ENCODE measurements at places on chromosomes 5 and 9. TPM values are rescaled to one million over a fixed set of nuclear protein-coding genes. Genes with fewer than 3 reads are reported as not detected.

LHX6 gene
- 0.38 TPM for total RNA-seq

FOXD1 gene
- total RNA-seq, result 13.0 TPM

CACNA1B gene
- 0.04 TPM for total RNA-seq

ABLIM3 gene
- total RNA-seq, result 8.4 TPM
